ENCODE measurements at places on chromosomes 12 and 14. TPM values are rescaled to one million over a fixed set of nuclear protein-coding genes. Genes with fewer than 3 reads are reported as not detected.

- DNase-seq, result no peak
These were observed 349.1 kb upstream of the CCDC196 start for GRCh38 chr14:66137081-66137480.

- DNase-seq, result no peak
These were observed 163.2 kb downstream of the PAH start for GRCh38 chr12:102753802-102754201.

DNA sequence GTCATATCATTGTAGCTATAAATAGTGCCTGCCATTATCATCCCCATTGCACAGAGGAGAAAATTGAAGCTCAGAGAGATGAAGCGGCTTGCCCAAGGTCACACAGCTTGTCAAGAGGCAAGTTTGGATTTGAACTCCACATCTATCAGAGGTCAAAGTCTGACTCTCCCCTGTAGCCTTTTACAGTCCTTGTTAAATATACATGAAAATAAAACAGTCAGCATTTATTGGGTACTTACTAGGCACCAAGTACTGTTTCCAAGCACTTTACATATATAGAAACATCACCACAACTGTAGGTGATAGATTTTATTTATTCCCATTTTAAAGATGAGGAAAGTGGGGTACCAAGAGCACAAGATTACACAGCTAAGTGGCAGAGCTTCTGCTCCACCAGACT lies 67.2 kb downstream of the WSCD2 start:
- DNase-seq, result no peak

DNA sequence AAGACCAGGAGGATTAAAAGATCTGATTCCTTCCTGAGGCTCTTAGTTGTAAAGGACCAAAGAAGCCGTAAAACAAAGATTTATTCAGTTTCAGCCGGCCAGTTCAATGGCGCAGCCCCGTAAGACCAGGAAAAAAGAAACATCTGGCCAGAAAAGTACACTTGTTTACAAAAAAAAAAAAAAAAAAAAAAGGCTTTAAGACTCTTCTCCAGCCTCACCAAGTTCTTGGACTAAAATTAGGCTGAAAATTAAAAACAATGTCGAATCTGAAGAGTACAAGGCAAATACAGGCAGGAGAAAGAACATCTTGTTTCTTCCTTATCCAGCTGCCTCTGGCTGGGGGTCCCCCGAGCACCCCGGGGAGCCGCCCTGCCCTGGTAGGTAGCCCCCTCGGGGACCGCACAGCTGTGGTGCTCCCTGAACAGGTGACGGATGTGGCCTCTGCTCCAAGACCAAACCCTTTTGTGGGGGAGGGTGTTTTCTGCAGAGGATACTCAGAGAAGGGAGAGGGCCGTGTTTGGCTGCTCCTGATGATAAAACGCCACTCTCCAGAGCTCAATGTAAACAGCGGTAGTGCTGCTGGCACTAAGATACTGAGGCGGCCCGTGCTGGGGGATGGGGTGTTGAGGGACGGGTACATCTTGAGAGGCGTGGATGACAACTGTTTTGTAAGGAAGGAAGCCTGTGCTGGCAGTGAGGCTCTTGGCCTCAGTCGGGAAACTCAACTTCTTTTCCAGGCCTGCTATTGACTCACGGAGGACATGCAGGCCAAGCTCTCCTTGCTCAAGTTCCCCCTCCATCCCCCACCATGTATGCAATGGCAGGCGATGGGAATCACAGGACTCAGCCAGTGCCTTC lies 201.0 kb upstream of the DIO3 start:
- DNase-seq, result no peak

- no peak for DNase-seq
These were observed 114.3 kb downstream of the ADCK1 start for GRCh38 chr14:77914073-77914721.

The LPAR5 gene
- 0.04 TPM for total RNA-seq

DNA sequence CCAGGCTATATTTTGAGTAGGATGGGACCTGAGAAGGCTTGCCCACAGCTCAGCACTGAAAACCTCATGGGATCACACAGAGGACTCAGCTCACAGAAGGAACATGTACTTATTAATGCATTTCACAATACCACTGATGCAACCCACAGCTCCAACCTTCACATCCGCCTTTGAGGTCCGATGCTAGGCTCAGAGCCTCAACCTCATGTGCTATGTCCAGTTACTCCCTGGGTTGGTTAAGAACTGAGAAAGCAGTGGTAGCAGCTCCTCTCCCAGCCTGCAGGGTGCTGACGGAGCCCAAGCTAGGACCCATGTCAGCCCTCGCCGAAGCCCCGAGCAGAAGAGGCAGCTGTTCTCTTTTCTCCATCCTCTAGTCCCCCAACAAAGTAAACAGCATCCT lies 52.9 kb downstream of the SPTB start:
- no peak for DNase-seq
